Temporal lobe (tissue), 4 donors: ENCODE measurements at places on chromosomes 6 and 20. TPM values are rescaled to one million over a fixed set of nuclear protein-coding genes. Genes with fewer than 3 reads are reported as not detected.

FAM162B gene
- 1.2 TPM for total RNA-seq

FNDC1 gene
- total RNA-seq: 3.2 TPM

ADISSP gene
- 19.9 TPM for total RNA-seq

ARMC2 gene
- 10.6 TPM for total RNA-seq

CD40 gene
- total RNA-seq: 0.49 TPM
